ENCODE measurements at places on chromosomes 2 and 18. TPM values are rescaled to one million over a fixed set of nuclear protein-coding genes. Genes with fewer than 3 reads are reported as not detected.
A peak's percentile ranks its signal among the peaks of the same experiment; 100 is the strongest.

RNF144A gene
- 0.40 TPM for polyA plus RNA-seq

CROCC2 gene
- 0.12 TPM for polyA plus RNA-seq

CIAO1 gene
- 67.8 TPM for polyA plus RNA-seq

DNA sequence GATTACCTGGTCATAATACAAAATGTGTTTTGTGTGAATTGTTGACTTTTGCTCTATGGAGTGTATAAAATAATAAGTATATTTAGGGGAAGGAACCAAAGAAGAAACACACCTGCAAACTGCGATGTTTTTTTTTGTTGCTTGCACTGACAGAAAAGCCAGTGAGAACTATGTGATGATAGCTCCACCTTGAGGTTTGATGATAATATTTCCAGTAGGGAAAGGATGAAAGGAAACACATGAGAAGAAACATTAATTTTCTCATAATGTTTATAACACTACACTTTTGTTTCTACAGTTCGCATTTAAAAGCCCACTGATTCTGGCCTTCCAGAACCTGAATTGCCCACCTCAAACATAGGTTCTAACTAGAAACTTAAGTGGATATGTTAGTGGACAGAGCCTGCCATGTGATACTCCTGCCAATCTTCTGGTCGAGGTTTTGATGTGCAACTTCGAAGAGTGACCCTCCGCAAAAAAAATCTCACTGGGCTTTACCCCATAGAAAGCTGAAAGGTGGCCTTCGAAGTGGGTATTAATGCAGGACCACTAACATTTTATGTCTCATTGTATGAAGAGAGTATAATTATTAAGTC, 476.4 kb upstream of the SPHKAP start:
- DNase-seq: peak; percentile 69

DNA sequence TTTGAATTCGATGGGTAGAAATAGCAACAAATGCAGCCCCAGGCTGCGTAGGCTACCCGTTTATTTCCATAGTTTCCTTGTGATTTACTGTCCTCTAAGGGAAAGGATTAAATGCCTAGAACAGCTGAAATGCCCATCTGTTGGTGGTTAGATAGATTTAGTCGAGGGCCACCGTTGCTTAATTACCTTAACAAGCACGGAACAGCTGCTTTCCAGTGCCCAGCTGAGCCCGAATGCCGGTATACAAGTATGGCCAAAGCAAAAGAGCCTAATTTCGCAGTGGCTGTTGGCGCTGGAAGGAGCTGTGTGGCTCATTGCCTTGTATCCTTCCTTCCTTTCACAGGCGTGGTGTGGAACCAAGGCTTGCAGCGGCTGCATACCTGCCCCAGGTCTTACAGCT, 109.1 kb downstream of the CABLES1 start:
- DNase-seq: no peak

DNA sequence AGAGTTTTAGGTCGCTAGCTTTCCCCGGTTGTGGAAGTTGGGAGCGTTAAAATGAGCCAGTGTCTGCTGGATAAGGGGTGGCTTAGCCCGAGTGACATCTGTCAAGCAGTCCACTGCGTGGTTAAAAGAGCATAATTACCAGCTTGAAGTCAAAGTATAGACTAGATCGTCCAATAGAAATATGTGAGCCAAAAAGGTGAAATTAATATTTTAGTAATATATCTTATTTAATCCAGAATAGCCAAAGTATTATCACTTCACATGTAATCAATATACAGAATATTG, 654 bp downstream of the COMMD1 start:
- DNase-seq: no peak

Measured in fibroblast of lung (primary cell).